ENCODE measurements at places on chromosomes 4 and X. TPM values are rescaled to one million over a fixed set of nuclear protein-coding genes. Genes with fewer than 3 reads are reported as not detected.
A peak's percentile ranks its signal among the peaks of the same experiment; 100 is the strongest.

FHIP1A gene
- total RNA-seq: 14.3 TPM

GAB3 gene
- total RNA-seq: 17.4 TPM

ENPP6 gene
- total RNA-seq: 0.74 TPM

RHOH gene
- 9.2 TPM for total RNA-seq

MAGEA8 gene
- total RNA-seq: not detected

TRIM60 gene
- total RNA-seq: not detected

- DNase-seq: no peak
- no peaks in the 10 kb centered on the region for H3K4me1 ChIP-seq
- H3K4me3 ChIP-seq: no peak overlapping the region
- no peak overlapping the region for H3K27ac ChIP-seq
- H3K27me3 ChIP-seq: no peaks in the 10 kb centered on the region
- no peaks in the 10 kb centered on the region for H3K36me3 ChIP-seq
Measured at GRCh38 chr4:94339779-94340178, 2.9 kb downstream of the HPGDS start.

GRCh38 chr4:7430368-7430964 lies 4.3 kb downstream of the PSAPL1 start:
- peaks cover 7% of the 10 kb centered on the region for H3K4me1 ChIP-seq
- no peak overlapping the region for H3K27ac ChIP-seq
- DNase-seq: peak; percentile 63
- H3K27me3 ChIP-seq: no peaks in the 10 kb centered on the region

GRCh38 chr4:13240066-13240465 lies 244.1 kb downstream of the RAB28 start:
- no peak overlapping the region for H3K4me3 ChIP-seq
- H3K27ac ChIP-seq: no peak overlapping the region
- no peaks in the 10 kb centered on the region for H3K27me3 ChIP-seq

DNA sequence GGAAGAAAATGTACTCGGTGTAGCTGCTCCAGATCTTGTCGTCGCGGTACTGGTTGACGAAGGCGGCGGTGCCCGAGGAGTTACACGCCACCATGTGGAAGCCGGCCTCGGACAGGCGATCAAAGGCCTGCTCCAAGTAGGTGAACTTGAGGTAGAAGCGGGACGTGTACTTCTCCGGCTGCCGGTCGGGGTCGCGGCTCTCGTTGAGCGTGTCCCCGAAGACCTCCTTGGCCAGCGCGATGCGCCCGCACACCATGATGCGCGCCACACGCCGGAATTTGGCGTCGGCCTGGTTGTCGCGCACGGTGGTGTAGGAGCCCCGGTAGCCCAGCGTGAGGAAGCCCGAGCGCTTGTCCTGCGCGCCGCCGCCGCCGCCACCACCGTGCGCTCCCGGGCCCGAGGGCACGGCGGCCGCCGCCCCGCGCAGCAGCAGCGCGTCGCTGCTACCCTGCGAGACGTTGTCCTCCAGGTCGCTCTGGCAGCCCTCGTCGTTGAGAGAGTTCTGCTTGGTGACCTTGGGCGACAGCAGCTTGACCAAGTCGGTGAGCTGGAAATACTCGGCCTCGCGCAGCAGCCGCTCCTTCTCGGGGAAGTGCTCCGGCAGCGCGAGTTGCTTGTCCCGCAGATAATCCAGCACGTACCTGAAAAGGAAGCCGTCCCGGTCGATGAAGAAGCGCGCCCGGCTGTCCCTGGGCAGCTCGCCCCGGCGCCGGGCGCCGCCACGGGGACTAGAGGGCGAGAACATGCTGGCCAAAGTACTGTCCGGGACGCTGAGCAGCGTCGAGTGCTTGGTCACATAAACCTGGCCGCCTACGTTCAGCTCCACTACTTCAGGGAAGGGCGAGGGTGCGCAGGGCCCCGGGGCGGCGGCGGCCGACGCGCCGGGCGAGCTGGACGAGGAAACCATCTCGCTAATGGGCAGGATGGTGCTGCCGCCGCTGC lies 775 bp downstream of the KCTD8 start:
- peaks cover 62% of the 10 kb centered on the region for H3K27me3 ChIP-seq
- DNase-seq: peak; percentile 43
- peaks cover 17% of the 10 kb centered on the region for H3K4me1 ChIP-seq
- no peaks in the 10 kb centered on the region for H3K36me3 ChIP-seq

- H3K4me1 ChIP-seq: peaks cover 12% of the 10 kb centered on the region
- H3K27ac ChIP-seq: no peak overlapping the region
- no peaks in the 10 kb centered on the region for H3K27me3 ChIP-seq
- H3K36me3 ChIP-seq: peaks cover 29% of the 10 kb centered on the region
Measured at GRCh38 chr4:25421816-25422525, 44.9 kb downstream of the ANAPC4 start.

GRCh38 chr4:5511791-5512190 lies 196.6 kb downstream of the EVC2 start:
- no peaks in the 10 kb centered on the region for H3K36me3 ChIP-seq
- H3K27me3 ChIP-seq: no peaks in the 10 kb centered on the region
- no peaks in the 10 kb centered on the region for H3K4me1 ChIP-seq
- no peak overlapping the region for H3K27ac ChIP-seq

DNA sequence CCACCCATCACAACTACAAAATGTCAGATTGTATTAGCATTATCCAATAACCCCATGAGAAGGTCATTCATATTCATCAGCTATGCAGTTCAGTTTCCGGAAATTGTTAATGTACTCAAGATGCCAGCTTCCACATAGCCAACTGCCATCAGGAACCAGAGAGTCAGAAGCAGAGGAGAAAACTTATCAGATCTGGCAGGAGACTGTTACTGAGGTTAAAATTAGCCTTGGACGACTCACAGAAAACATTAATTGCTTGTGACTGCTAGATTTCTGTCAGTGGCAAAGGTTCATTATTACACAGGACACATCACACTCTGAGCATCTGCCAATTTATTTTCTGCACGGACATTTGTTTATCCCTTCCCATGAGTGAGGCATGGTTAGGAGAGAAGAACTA lies 352.8 kb downstream of the DHRSX start:
- no peaks in the 10 kb centered on the region for H3K4me1 ChIP-seq
- no peak overlapping the region for H3K4me3 ChIP-seq
- H3K27me3 ChIP-seq: no peaks in the 10 kb centered on the region

DNA sequence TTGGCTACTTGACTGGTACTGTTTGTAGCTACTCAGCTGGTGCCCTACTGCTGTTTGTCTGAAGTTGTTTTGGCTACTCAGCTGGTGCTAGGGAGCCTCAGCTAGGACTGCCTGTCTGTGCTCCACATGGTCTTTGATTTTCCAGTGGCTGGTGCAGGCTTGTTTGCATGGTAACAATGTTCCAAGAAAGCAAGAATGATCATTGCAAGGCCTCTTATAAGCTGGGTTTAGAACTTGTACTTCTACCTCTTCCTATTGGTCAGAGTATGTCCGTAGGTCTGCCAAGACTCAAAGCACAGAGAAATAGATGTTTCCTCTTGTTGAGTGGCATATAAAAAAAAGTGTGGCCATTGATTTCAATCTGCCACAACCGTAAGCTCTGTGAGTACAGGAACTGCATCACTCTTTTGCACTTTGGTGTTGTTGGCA lies 17.6 kb downstream of the NFKB1 start:
- no peak for DNase-seq
- no peaks in the 10 kb centered on the region for H3K27me3 ChIP-seq
- no peak overlapping the region for H3K27ac ChIP-seq
- H3K4me3 ChIP-seq: no peak overlapping the region
- H3K4me1 ChIP-seq: peaks cover 29% of the 10 kb centered on the region

GRCh38 chr4:16767251-16767650 lies 131.2 kb downstream of the LDB2 start:
- DNase-seq: no peak
- no peaks in the 10 kb centered on the region for H3K27me3 ChIP-seq
- H3K4me1 ChIP-seq: no peaks in the 10 kb centered on the region
- no peak overlapping the region for H3K27ac ChIP-seq
- no peak overlapping the region for H3K4me3 ChIP-seq

GRCh38 chr4:83250687-83251446 lies 33.7 kb downstream of the COQ2 start:
- H3K27me3 ChIP-seq: no peaks in the 10 kb centered on the region
- DNase-seq: no peak
- no peak overlapping the region for H3K4me3 ChIP-seq
- H3K27ac ChIP-seq: no peak overlapping the region
- H3K4me1 ChIP-seq: peaks cover 14% of the 10 kb centered on the region
- H3K36me3 ChIP-seq: no peaks in the 10 kb centered on the region

DNA sequence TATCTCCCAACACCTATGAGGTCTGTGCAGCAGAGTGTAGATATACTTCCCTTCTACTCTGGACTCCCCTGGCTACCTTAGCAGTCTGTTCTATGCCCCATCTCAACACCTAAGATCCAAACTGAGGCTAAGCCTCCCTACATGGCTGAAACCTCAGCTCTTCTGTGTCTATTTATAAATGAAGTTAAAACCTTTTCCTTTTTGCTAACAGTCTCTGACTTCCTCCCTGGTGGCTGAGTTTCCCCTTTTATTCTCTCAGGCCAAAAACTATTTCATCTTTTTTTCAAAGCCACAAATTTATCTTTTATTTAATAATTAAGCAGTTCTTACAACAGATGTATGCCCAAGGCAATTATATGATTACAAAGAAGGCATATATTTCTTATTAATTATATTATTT lies 111.8 kb upstream of the STIM2 start:
- H3K4me3 ChIP-seq: no peak overlapping the region
- no peak overlapping the region for H3K27ac ChIP-seq
- no peak for DNase-seq
- no peaks in the 10 kb centered on the region for H3K27me3 ChIP-seq

DNA sequence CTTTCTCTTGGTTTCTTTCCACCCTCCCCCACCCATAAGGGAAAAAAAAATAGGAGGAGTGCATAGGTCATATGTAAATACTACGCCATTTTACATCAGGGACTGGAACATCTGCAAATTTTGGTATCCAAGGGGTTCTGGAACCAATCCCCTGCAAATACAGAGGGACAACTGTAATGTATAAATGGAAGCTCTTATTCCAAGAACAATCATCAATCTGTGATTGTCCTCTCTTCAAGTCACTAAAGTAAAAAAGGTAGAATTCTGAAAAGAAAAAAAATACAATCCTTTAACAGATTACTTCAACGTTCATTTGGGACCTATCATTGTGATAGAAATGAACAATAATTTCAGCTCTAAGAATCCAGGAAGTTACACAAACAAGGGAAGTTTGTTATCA lies 13.6 kb downstream of the PPA2 start:
- H3K27ac ChIP-seq: no peak overlapping the region
- peaks cover 10% of the 10 kb centered on the region for H3K36me3 ChIP-seq
- H3K27me3 ChIP-seq: no peaks in the 10 kb centered on the region

DNA sequence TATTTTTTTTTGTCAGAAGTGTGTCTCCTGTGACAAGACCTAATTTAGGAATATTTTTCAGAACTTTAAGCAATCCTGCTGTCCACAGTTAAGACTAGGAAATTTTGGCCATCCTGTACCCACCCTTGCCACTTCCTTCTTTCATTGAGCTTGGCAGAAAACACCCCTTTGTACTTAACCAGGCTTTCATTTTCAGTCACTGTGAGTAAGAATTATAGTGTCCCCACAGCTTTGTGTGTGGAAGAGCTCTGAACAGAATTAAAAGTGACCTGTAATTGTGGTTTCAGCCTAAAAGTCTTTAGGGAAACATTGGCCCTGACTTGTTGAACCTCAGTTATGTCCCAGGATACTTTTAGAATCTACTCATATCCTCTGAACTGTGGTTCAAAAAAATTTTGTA lies 153.7 kb upstream of the BMP3 start:
- DNase-seq: no peak
- H3K27me3 ChIP-seq: no peaks in the 10 kb centered on the region
- H3K4me3 ChIP-seq: no peak overlapping the region
- H3K36me3 ChIP-seq: no peaks in the 10 kb centered on the region

GRCh38 chr4:125979950-125980349 lies 665.2 kb downstream of the FAT4 start:
- H3K36me3 ChIP-seq: no peaks in the 10 kb centered on the region
- no peak for DNase-seq
- no peaks in the 10 kb centered on the region for H3K27me3 ChIP-seq

DNA sequence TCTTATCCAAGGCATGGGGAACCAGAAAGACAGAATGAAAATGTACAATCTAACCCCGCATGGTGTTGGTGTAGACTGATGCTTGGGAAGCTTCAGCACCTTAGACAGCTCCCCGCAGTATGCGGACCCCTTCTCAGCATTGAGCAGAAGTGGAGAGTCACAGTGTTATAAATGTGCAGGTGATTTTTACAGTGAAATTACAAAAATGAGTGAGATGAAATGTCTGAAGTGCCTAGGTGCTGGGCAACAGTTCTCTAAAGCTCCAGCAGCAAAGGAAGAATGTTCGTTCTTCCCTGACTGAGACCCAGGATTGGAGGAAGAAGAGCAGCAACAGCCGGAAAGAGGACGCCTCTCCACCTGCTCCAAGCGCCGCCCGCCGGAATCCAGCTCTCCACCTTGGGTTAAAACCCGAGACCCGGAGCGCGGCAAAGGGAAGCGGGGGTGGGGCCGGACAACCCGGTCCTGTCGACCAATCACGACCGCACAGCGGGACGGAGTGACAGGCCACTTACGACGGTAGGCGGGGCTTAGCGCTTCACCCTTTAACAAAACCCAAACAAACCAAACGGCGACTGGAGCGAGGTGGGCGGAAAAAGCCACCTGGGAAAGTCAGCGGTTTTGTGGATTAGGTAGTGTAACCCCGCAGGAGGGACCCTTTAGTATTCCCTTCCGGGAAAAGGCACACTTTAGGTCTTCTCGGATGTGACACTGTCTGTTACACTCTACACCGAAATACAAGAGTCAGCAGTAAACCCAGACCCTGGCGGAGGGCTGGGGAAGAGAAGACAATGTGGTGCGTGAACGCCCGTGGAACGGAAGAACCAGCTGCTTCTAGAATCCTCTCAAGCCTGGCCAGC lies at the start of gene GLRA3:
TSS of gene GLRA3 (minus strand) at position 403 of the 857 bp plus-strand sequence. CDS start 436 bp downstream, outside the sequence.
- no peak within 1 kb of the TSS for H3K27ac ChIP-seq
- H3K36me3 ChIP-seq: no peaks in the 10 kb centered on the region
- peak; percentile 68 for DNase-seq
- peak within 1 kb of the TSS; percentile 34 for H3K4me3 ChIP-seq
- H3K27me3 ChIP-seq: peaks cover 5% of the 10 kb centered on the region
